ENCODE measurements at places on chromosomes 16 and 17. TPM values are rescaled to one million over a fixed set of nuclear protein-coding genes. Genes with fewer than 3 reads are reported as not detected.

The MAF gene
- polyA plus RNA-seq: 99.5 TPM

The SULT1A2 gene
- 2.7 TPM for polyA plus RNA-seq

The HOXB8 gene
- polyA plus RNA-seq: 0.70 TPM

The VTN gene
- polyA plus RNA-seq: 0.81 TPM

The RAB26 gene
- polyA plus RNA-seq: 1.8 TPM

The YBX2 gene
- polyA plus RNA-seq: 1.4 TPM

The OR3A3 gene
- polyA plus RNA-seq: 0.06 TPM
